ENCODE measurements at places on chromosomes 1 and 21. TPM values are rescaled to one million over a fixed set of nuclear protein-coding genes. Genes with fewer than 3 reads are reported as not detected.

- H3K4me1 ChIP-seq: no peaks in the 10 kb centered on the region
- no peak overlapping the region for H3K27ac ChIP-seq
Observed at GRCh38 chr1:59500950-59501742, 204.3 kb downstream of the FGGY start.

GRCh38 chr1:93734999-93735398, 53.4 kb upstream of the BCAR3 start:
- peaks cover 4% of the 10 kb centered on the region for H3K27me3 ChIP-seq
- no peak overlapping the region for H3K4me3 ChIP-seq
- H3K36me3 ChIP-seq: no peaks in the 10 kb centered on the region
- no peak for DNase-seq
- no peaks in the 10 kb centered on the region for H3K4me1 ChIP-seq

GRCh38 chr1:57637155-57637554, 213.3 kb upstream of the DAB1 start:
- DNase-seq: no peak
- H3K27ac ChIP-seq: no peak overlapping the region
- H3K4me3 ChIP-seq: no peak overlapping the region
- H3K27me3 ChIP-seq: peaks cover 2% of the 10 kb centered on the region
- no peaks in the 10 kb centered on the region for H3K4me1 ChIP-seq
- no peaks in the 10 kb centered on the region for H3K36me3 ChIP-seq

Gene CLEC20A
- polyA plus RNA-seq: not detected

Measured in immature natural killer cell (primary cell).